Hair follicular keratinocyte (primary cell): ENCODE measurements at places on chromosomes 1 and 21. TPM values are rescaled to one million over a fixed set of nuclear protein-coding genes. Genes with fewer than 3 reads are reported as not detected.

Gene TNFRSF1B
- 1.3 TPM in 1 of 2 replicates, not detected in the other for total RNA-seq

Gene MROH9
- total RNA-seq, result not detected in 2 replicates

Gene MAD2L2
- total RNA-seq, result 62.5 and 71.8 TPM in 2 replicates

Gene USH2A
- not detected in 2 replicates for total RNA-seq

Gene RHD
- total RNA-seq, result not detected in 2 replicates

Gene C1orf21
- 19.2 and 24.6 TPM in 2 replicates for total RNA-seq

Gene KISS1
- not detected in 2 replicates for total RNA-seq

Gene KCNH1
- total RNA-seq, result not detected in 2 replicates

Gene S100A3
- 7.7 and 12.7 TPM in 2 replicates for total RNA-seq

Gene SLC16A4
- total RNA-seq, result 0.95 and 1.2 TPM in 2 replicates

Gene PRMT6
- total RNA-seq, result 6.5 and 14.1 TPM in 2 replicates

Gene SUSD4
- 0.47 and 2.9 TPM in 2 replicates for total RNA-seq

Gene FCRL5
- not detected in 2 replicates for total RNA-seq

Gene CNKSR1
- total RNA-seq, result 12.1 and 14.1 TPM in 2 replicates

Gene LAMB3
- total RNA-seq, result 964 and 3,200 TPM in 2 replicates

Gene CLCA4
- total RNA-seq, result 0.15 and 0.16 TPM in 2 replicates

Gene PWP2
- 35.1 and 39.1 TPM in 2 replicates for total RNA-seq

Gene CLDN8
- not detected in 2 replicates for total RNA-seq

Gene TFF2
- total RNA-seq, result not detected in 2 replicates

Gene KLHDC8A
- total RNA-seq, result not detected in 2 replicates

Gene EVI5
- total RNA-seq, result 10.3 and 12.9 TPM in 2 replicates

Gene CFAP107
- not detected in 2 replicates for total RNA-seq

Gene EIF4G3
- total RNA-seq, result 24.4 and 28.0 TPM in 2 replicates

Gene SPRR2A
- total RNA-seq, result 0.39 and 0.87 TPM in 2 replicates

Gene SIM2
- 0.08 TPM in 1 of 2 replicates, not detected in the other for total RNA-seq

Gene RGS8
- total RNA-seq, result not detected in 2 replicates

Gene SYPL2
- not detected in 2 replicates for total RNA-seq

Gene TMOD4
- total RNA-seq, result 1.2 TPM in 1 of 2 replicates, not detected in the other

Gene DIO1
- not detected in 2 replicates for total RNA-seq

Gene TESK2
- 2.6 and 5.1 TPM in 2 replicates for total RNA-seq

Gene PKLR
- total RNA-seq, result 0.72 and 1.9 TPM in 2 replicates

Gene PIGR
- not detected in 2 replicates for total RNA-seq

Gene GBP4
- under 0.01 and 0.04 TPM in 2 replicates for total RNA-seq

Gene ADAMTS5
- not detected in 2 replicates for total RNA-seq

Gene CFAP45
- total RNA-seq, result 0.11 and 0.55 TPM in 2 replicates

Gene KIAA1614
- 1.3 and 3.4 TPM in 2 replicates for total RNA-seq

Gene GPR37L1
- total RNA-seq, result not detected in 2 replicates

Gene E2F2
- total RNA-seq, result 0.08 and 0.23 TPM in 2 replicates

Gene SAMSN1
- total RNA-seq, result not detected in 2 replicates
